HCT116 (cell line): ENCODE measurements at places on chromosomes 5 and 9. TPM values are rescaled to one million over a fixed set of nuclear protein-coding genes. Genes with fewer than 3 reads are reported as not detected.

DNA sequence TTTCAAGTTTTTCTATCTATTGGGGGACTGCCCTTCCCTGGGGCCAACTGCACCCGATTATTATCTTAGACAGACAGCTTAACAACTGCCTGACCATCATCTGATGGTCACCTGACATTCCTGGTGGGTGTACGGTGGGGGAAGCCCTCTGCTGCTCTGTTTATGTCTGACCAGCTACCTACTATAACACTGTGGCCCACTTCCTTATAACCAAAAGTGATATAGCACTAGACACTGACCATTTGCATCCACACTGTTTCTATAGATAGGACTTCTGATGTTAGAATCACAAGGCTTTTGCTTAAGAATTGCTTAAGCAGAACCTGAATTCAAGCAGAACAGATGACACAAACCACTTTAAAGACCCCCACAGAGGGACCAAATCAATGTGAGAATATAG, 110.5 kb upstream of the RAI14 start:
- DNase-seq, result no peak

Gene PCDH12
- total RNA-seq, result 0.02 TPM

- DNase-seq, result no peak
Measured at GRCh38 chr9:2241461-2241835, 226.3 kb downstream of the SMARCA2 start.

DNA sequence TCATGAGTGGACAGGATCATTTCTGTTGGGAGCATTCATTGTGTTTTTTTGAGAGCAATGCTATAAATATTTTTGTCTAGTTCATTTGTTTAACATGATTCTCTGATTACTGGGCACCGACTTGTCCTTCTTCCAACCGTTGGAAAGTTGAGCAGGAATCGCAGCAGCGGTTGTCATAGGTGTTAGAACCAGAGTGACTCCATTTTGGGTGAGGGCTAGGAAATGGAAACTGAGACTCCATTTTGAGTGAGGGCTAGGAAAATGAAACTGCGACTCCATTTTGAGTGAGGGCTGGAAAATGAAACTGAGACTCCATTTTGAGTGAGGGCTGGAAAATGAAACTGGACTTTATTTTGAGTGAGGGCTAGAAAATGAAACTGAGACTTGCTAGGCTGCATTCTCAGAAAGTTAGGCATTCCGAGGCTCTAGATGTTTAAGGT, 100.6 kb downstream of the ICE1 start:
- peak; percentile 6 for DNase-seq

Gene ZBED3
- 12.7 TPM for total RNA-seq

DNA sequence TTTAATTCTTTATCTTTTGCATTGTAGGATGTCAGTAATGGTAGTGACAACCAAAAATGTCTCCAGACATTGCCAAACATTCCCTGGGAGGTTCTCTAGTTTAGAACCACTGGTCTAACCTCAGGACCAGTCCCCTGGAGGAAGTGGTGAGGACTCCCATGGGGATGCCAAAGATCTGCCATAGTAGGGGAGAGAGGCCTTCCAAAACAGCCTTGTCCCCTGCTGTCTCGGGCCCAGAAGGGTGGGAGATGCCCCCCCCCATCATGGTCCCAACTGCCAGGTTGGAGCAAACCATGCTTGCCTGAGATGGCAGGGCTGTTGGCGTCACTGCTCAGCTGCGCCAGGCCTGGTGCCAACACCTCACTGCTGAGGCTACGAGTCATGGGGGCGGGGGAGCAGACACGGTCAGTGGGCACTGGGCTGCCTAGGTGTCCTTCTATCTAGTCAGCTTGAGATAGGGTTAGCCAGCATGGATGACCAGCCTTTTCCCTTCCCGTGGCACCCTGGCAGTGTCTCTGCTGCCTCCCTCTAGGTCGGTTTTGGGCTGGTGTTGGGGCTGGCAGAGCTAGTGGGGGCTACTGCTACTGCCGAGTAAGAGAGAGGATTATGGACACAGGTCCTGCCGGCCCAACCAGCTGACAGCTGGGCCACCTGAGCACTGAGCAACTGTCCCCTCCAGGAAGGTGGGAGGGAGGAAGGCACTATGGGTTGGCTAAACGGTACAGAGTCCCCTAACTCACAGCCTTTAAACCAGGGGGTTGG, 8.3 kb upstream of the CXXC5 start:
- no peak for DNase-seq

GRCh38 chr9:136695955-136696354, 8.7 kb upstream of the AGPAT2 start:
- DNase-seq, result no peak

Gene ZNF300
- total RNA-seq, result 0.05 TPM

GRCh38 chr5:72015103-72015548, 92.1 kb upstream of the MAP1B start:
- peak; percentile 93 for DNase-seq

- no peak for DNase-seq
Measured at GRCh38 chr9:108134486-108135128, 645.0 kb upstream of the KLF4 start.

- DNase-seq, result no peak
Measured at GRCh38 chr5:151905557-151905961, 19.1 kb downstream of the GLRA1 start.

GRCh38 chr5:177359451-177359851, 1.7 kb downstream of the RGS14 start:
- DNase-seq, result no peak

- peak; percentile 7 for DNase-seq
Measured at GRCh38 chr9:114396558-114397218, 8.9 kb upstream of the AKNA start.

DNA sequence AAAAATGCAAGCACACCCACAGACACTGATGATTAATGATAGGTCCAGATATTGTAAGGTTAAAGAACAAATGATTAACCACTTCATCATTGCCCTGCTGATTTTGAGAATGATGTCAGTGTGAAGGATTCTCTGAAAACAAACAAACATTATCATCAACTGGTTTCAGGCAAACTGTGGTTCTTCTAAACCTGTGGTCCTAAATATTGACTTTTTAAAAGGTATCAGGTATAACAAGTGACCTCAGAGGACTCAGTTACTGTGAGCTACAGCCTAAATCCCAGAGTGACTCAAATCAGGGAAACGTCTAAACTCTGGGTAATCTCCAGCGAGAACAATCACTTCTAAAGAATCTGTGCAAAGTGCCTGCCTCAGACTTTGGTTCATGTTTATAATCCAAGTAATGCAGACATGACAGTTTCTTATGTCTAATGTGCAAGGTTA, 172.3 kb upstream of the CDH6 start:
- no peak for DNase-seq

Gene PCDHA5
- total RNA-seq, result not detected

DNA sequence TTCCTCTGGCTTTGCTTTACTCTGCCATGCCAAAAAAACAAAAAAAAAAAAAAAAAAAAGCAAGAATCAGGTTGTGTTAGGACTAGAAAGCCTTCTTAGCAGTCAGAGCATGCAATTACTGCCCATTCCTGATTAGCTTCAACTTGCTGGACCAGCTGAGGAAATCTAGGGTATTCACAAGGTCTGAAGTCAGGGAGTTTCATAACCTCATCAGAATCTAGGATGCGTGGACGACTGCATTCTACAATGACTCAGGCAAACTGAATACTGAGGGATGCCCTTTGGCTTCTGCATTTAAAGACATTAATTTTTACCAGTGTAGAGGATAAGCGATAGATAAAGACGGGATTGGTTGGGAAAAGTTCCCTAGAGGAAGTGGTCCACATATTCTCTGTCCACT, 39.2 kb upstream of the SHOC1 start:
- no peak for DNase-seq

- no peak for DNase-seq
Measured at GRCh38 chr9:122179054-122179689, 19.5 kb downstream of the MORN5 start.

Gene LRRC70
- 0.37 TPM for total RNA-seq

- no peak for DNase-seq
Measured at GRCh38 chr9:131926360-131926922, 153.2 kb downstream of the MED27 start.

Gene BTNL8
- total RNA-seq, result not detected

DNA sequence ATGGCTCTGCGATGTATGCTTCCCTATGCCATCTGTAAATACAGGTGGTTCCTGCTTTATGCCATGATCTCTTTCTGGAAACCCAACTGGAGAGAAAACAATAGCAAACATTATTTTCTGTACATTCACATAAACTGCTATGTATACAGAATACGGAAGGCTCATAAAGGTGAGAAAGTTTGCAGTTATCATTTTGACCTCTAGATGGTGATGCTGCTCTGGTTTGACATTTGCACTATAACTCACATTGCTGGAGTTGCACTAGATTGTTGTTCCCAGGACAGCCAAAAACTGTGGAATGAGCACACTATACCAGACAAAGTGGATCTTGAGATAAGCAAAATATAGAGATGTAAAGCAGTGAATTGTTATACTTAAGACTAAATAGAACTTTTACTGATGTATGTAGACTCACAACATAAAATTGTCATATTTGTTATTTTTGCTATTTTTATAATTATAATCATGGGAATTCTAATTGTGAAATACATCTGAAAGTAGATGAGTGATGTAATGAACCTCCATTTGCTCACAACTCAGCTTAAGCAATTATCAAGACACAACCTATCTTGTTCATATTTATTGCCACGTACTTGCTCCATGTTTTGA, 246.5 kb downstream of the PTPRD start:
- DNase-seq, result peak; percentile 2

- DNase-seq, result no peak
Measured at GRCh38 chr5:174222891-174223290, 177.4 kb downstream of the NSG2 start.

DNA sequence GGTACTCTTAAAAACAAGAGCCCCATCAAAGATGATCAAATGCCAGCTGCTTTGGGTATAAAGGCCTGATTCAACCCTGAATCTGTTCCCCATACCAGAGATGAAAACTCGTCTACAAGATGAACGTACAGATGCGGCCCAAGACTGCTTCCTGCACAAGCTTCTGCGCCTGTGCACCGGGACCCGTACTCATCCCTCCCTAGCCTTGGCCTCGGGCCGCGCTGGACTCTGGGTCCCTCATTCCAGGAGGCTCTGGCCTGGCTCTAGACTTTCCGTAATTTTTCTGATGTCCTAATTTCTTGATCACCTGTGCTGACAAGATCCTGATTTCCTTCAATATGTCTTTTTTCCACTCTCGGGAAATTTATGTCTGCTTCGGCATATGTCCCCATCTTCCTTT, 612.3 kb downstream of the BNC2 start:
- no peak for DNase-seq
